Uterus (tissue), 4 donors: ENCODE measurements at places on chromosomes 5 and 9. TPM values are rescaled to one million over a fixed set of nuclear protein-coding genes. Genes with fewer than 3 reads are reported as not detected.

The PAEP gene
- total RNA-seq, result not detected

DNA sequence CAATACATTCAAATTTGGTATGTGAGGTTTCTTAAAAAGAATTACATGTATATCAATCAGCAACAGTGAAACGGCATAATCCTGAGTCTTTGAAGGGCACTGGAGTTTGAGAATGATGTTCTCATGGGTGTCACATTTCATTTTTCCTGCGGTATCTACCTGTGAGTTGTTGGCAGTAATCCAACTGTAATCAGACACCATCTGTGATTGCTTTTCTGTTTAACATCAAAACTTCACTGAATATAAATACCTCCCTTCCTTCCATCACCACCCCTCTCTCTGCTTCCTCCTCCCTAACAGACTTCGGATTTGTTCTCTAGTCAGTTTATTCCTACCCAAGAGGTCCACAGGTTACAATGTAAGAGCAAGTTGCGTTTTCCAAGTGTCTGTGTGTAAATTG lies 275.2 kb upstream of the PCSK5 start:
- no peak for DNase-seq
- H3K27me3 ChIP-seq, result no peaks in the 10 kb centered on the region
- no peaks in the 10 kb centered on the region for H3K4me1 ChIP-seq
- no peaks in the 10 kb centered on the region for H3K36me3 ChIP-seq
- no peak overlapping the region for H3K4me3 ChIP-seq

The INSL4 gene
- not detected for total RNA-seq

GRCh38 chr5:1471997-1472963 lies 27.0 kb upstream of the SLC6A3 start:
- no peaks in the 10 kb centered on the region for H3K27me3 ChIP-seq
- H3K27ac ChIP-seq, result no peak overlapping the region
- H3K4me3 ChIP-seq, result no peak overlapping the region
- H3K4me1 ChIP-seq, result no peaks in the 10 kb centered on the region
- no peaks in the 10 kb centered on the region for H3K36me3 ChIP-seq
- peak; percentile 10 for DNase-seq

DNA sequence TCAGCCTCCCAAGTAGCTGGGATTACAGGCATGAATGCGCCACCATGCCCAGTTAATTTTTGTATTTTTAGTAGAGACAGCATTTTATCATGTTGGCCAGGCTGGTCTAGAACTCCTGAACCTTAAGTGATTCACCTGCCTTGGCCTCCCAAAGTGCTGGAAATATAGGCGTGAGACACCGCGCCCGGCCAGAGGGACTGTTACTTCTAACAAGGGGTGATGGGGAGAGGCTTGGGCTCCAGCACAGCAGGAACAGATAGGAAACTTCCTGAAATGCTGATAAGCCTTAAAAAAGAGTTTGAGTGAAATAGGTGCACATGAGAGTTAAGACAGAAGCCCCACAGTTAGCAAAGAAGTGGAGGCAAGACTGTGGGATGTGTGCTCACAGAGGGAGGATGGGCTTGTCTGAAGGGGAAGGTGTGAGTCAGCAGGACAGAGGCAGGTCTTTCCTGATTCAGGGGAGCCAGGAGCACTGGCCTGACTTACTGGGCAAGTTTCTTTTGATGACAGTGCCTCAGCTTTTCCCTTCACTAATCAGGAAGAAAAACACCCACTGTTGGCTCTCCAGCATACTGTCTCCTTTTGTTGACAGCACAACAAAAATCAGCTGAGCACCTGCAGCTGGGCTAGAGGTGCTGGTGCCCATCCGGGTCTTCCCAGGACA lies 68.4 kb downstream of the RAD23B start:
- H3K4me1 ChIP-seq, result no peaks in the 10 kb centered on the region
- no peak for DNase-seq
- H3K27me3 ChIP-seq, result no peaks in the 10 kb centered on the region
- H3K4me3 ChIP-seq, result no peak overlapping the region
- no peak overlapping the region for H3K27ac ChIP-seq
